Stimulated activated CD8-positive, alpha-beta memory T cell treated with anti-CD3 and anti-CD28 coated beads, Interleukin-15, amount 100 ng/mL, for 24 hours (primary cell): ENCODE measurements at places on chromosomes 13 and 19.
A peak's percentile ranks its signal among the peaks of the same experiment; 100 is the strongest.

DNA sequence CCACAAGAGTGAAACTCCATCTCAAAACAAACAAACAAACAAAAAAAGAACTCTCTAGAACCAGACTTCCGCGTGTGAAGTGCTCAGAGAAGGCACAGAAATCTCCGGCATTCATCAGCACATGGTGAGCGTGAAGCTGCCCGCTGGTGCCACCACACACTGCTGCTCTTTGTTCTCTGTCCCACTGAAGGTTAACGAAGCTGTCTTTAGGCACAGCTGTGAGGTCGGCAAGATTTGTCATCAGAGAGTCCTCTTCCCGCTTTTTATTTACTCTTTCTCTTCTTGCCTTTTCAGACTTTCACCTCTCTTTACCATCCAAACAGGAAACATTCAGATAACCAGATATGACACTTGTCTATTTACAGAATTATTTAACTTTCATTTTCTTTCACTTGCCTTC, 115.2 kb upstream of the ARGLU1 start:
- DNase-seq: no peak

DNA sequence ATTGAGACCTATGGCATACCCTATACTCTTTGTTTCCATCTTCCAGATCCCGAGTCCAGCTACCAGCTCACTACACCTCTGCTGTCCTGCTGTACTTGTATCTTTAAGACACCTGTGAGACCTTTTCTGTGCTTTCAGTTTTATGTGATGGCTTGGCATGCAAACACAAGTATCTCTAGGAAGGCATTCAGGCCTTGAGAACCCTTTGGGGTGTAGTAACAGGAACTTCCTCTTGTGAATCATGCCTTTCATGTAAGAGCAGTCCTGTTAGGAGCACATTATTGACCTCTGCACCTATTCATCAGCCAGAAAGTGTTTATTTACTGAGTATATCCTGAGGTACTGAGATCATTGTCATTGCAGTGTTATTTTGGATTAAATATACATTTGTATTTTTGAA, 87.0 kb upstream of the HTR2A start:
- no peak for DNase-seq

DNA sequence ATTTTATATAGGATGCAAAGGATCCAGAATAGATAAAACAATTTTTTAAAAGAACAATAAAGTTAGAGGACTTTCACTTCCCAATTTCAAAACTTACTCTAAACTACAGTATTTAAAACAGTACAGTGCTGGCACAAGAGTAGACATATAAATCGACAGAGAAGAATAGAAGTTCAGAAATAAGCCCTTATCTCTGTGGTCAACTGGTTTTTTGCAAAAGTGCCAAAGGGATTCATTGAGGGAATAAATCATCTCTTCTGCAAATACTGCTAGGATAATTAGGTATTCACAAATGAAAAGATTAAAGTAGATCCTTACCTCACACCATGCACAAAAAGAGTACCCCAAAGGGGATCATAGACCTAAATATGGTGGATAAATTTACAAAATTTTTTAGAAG, 431.0 kb upstream of the HTR2A start:
- no peak for DNase-seq

- DNase-seq: no peak
Observed at GRCh38 chr13:112113851-112114250, 46.9 kb downstream of the SOX1 start.

- DNase-seq: no peak
Observed at GRCh38 chr19:16338470-16339360, 14.1 kb downstream of the KLF2 start.

GRCh38 chr13:111007209-111007608, 92.3 kb upstream of the ANKRD10 start:
- no peak for DNase-seq

GRCh38 chr13:112960706-112961105, 8.3 kb upstream of the MCF2L start:
- DNase-seq: no peak

DNA sequence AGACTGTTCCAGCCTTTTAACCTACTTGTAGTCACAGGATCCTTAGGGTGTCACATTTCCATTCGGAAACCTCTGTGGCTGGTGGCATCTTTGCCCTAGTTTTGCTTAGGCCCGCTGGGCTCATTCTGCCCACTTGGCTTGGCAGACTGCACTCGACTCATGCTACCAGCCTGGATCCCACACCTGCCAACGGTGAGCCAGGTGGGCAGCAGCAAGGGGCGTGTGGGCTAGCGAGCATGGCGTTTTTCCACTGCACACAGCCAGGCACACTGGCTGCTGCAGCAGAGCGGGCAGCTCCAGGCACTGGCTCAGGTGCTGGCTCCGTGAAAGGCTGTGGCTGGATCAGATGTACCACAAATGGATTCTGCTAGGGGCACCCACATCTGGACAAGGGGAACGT, 838.2 kb downstream of the SLITRK6 start:
- no peak for DNase-seq

DNA sequence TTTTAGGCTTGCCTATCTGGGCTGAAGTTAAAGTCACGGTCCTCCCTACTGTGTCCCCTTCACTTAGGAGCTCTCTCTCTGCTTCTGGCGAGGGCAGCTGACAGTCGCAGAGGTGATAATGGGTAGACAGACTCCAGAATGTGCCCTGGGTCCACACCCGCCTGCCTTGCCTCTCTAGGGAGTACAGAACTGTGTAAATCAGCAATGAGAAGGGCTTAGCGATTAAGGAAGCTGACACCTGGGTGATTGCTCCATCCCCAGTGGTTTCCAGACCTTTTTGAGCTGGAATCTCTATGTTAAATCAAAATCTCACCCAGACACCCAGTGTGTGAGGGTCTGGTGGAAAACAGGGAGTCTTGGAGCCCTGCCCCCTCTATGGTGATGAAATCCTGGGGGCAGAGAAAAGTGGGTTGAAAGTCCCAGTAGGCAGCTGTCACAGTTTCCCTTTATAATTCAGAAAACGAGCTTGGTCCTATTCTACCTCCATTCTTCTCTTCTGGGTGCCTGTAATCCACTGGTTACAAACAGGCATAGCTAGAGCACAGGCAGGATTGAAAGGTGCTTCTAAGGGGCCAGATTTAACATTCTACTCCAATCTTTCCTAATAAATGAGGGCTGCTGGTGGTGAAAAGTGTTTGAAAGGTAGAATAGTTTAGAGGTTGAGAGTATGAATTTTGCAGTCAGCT, 46.9 kb downstream of the OLFM4 start:
- DNase-seq: no peak

GRCh38 chr13:104357174-104357573, 1291.0 kb upstream of the SLC10A2 start:
- DNase-seq: no peak

DNA sequence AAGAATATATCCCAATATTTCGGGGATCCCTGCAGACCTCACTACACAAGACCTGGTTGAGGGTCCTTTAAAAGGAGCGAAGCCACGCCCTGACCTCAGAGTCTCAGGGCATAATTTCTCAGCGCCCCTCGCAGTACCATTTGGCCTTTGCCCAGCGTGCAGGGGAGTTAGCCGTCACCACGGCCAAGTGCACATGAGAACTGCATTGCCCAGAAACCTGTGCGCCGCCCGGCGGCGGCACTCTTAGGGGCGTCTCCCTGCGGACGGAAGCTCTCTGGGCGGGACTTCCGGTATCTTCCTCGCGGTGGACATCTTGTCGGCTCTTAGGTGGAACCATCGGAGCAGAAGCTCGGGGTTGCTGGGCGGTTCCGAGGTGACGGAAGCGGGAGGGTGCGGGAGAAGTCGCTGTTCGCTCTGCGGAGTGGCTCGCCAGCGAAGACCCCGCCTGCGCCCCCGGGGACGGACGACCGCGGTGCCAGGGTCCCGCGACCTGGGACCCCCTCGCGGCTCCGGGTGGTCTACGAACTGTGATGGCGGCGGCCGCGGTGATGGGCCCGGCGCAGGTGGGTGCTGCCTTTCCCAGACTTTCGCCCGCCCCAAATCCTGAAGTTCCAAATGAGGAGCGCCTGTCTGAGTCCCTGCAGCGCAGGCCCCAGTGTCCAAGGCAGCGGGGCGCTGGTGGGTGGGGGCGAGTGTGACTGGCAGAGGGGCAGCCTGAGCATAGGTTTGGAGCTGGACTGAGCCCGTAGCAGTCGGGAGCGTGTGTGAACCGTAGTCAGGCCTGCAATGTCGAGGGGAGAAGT, at the start of gene ZNF134:
Gene ZNF134 (plus strand): TSS at position 302 of the 803 bp plus-strand sequence. CDS start 5,227 bp downstream, outside the sequence.
- peak; percentile 69 for DNase-seq

DNA sequence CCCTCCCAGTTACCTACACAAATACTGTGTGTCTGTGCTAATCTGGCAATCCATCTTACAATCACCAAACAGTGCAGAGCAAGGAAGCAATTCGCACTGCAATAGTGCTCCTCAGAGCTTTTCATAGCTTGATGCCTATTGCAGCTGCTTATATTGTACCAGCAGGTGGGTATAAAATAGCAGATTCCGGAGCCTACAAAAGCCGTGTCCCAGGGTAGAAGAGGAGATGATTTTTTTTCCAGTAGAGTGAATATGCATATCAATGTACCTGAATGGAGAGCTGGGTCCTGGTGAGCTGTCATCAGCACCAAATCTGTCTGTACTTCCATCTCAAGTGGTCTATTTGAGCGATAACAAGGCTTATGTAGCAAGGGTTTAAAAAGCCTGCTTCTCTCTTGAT, 668.4 kb downstream of the DIAPH3 start:
- no peak for DNase-seq

DNA sequence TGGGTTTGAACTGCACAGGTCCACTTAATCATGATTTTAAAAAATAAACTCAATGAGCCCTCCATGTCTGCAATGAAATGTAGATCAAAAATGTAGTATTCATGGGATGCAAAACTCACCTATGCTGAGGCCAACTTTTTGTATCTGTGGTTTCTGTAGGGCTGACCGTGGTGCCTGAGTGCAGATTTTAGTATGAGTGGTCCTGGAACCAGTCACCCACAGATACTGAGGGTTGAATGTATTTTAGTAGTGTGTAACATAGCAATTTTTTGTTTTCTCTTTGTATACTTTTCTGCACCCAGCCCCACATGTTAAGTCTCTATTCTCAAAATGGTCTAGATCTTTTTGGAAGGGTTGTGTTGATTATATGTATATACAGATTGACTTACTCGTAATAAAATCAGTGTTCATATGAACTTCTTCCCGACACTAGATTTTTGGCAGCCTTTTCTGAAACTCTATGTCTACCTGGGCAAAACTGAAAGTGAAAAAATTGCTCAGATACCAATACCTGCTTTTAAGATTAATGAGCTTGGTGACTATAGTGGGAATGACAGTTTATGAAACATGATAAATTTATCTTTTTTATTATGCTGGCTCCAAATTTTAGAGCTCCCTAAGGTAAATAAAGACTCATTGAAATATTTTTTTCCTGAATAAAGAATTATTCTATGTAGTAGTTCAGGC, 51.6 kb downstream of the DNAJC15 start:
- no peak for DNase-seq

DNA sequence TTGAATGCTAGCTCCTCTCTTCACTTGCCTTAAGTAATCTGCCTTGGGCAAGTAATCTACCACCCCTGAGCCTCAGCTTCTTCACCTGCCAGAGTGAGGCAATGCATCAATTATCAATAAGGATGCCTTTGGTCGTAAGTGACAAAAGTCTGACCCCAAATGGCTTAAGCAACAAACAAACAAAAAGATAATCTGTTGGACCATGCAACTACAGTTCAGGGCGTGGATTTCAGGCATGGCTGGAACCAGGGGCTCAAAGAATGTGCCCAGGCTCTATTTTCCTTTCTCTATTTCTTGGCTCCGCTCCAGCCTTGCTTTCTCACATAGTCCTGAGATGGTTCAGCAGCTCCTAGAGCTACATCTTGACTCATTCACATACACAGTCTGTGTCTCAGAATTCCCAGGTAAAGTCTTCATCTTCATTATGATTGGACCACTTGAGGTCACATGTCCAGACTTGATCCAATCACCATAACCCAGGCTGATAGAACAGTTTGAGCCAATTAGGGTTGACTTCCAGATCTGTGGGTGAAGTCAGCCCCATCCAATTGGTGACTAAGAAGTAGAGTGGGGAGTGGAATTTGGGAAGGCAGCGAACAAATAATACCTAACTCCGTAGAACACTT, 29.6 kb downstream of the ACSBG2 start:
- DNase-seq: no peak

- no peak for DNase-seq
Observed at GRCh38 chr19:50258918-50259372, 55.5 kb downstream of the MYH14 start.

- no peak for DNase-seq
Observed at GRCh38 chr13:59391696-59392095, 772.0 kb downstream of the DIAPH3 start.

DNA sequence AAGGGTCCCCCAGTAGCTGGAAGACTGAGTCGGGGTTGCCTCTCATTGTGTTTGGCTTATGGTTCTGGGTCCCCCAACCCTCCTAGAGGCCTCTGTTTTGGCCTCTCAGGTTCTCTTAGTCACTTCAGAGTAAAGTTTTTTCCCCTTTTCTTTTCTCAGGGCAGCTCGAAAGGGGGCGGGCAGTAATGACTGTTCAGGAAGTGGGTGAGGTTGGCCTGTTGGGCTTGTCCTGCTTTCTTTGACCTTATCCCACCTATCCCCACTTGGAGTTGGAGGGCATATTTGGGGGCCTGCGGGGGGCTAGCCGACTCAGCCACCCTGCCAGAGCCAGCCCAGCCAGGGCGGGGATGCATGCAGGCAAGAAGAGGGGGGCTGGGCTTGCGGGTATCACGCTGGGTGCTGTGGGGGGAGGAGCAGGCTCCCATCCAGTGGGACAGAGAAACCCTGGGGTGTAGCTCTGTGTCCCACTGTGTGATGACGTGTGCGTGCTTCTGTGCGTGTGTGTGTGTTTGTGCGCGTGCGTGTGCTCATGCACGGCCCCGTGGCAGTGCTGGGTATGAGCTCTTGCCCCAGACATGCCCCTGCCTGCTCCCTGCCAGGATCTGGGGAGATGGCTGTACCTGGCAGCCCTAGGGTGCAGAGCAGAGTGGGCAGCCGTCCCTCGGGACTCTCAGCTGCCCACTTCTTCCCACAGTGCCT, 1.4 kb downstream of the CIC start:
- DNase-seq: peak; percentile 23

DNA sequence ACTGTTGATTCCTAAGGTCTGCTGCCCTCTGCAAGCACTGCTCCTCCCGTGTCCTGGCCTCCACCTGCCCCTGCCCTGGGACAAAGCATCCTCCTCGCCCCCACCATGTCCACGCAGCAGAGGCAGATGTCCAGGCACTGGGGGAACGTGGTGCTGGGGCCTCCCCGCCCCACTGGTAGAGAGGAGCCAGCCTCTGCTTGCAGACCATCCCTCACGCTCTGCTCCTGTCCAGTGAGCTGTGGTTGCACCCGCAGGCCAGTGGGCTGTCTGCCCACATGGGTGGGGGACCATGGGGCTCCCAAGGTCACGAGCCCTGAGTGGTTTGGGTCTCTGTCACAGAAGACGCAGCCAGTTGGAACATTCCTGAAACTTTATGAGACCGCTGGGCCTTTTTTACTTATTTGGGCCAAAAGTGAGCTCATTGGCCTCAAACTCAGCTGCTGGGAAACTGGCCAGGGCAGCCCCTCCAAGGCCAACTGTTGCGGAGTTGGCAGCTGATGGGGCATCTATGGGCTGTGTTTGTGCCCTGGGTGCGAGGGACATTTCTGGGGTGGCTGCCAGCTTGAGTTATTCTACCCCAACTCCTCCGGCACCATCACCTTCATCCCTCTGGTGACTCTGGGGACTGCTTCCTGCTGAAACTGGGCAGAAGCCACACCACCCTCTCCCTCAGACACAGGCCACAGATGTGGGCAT, 64.8 kb upstream of the F7 start:
- DNase-seq: no peak
